ENCODE measurements at places on chromosomes 13 and 19.

DNA sequence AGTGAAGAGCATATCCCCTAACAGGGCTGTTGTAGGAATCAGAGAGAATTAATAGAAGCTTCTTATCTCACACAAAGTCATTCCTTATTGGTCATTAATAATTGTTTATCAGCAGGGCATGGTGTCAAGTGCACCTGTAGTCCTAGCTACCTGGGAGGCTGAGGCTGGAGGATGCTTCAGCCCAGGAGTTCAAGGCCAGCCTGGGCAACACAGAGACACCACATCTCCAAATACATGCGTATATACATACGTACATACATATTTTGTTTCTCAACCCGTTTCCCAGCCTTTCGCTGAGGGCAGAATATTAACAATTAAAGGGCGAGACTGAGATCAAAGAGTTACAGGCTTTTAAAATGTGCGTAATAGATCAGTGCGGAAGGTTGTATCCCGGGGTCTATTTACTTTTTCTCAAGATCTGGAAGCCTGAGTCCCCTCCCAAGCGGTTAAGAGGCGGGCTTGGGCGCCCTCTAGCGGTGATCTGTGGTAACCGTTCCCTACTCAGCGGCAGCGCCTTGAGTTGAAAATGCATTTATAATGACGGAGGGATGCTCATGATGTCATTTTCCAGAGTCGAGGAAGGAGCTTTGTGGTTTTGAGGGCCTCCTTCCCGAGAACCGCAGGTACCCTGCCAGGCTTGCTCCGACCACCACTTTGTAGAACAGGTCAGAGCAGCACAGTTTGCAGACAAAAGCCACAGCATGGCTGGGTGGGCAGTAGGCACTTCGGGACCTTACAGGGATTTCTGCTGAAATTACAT is 169.6 kb upstream of the GPR12 start:
- H3K4me1 ChIP-seq, result 0 out of 2 replicates have a peak, but pooled peaks cover 4% of the 10 kb centered on the region
- H3K36me3 ChIP-seq, result no peaks in the 10 kb centered on the region
- peak; percentile 84 for DNase-seq
- H3K27ac ChIP-seq, result no peak overlapping the region
- no peak overlapping the region for H3K4me3 ChIP-seq

GRCh38 chr13:89204435-89204834 is 1533.3 kb downstream of the SLITRK5 start:
- DNase-seq, result no peak
- H3K27ac ChIP-seq, result no peak overlapping the region
- H3K4me3 ChIP-seq, result no peak overlapping the region
- H3K4me1 ChIP-seq, result no peaks in the 10 kb centered on the region
- H3K36me3 ChIP-seq, result no peaks in the 10 kb centered on the region

DNA sequence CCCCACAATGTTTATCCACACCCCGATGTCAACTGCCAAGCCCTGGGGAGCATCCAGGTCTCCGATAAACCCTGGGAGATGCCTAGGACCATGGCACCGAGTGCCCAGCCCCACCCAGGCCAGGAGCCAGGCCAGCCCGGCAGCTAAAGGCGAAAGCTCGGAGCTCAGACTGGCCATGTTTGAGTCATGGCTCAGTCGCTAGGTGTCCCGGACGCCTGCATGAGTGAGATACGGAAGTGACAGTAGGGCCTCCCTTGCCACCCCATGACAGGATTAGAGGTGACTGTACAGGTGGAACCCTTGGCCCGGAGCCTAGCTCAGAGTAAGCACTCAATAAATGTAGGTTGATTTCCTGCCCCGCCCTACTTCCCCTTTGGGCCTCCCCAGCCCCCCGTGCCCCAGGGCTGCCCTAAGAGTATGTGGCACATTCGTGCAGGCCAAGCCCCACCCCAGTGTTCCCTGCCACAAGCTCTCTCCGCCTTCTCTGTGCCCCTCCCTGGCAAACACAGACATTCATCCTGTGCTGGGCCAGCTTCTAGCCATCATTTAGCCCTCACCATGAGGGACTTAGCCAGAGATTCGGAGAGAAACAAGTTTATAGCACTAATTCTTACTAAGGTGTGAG is 5.8 kb upstream of the TPM4 start:
- H3K4me1 ChIP-seq, result 0 out of 2 replicates have a peak, but pooled peaks cover 4% of the 10 kb centered on the region
- H3K4me3 ChIP-seq, result no peak overlapping the region
- no peak for DNase-seq
- H3K27ac ChIP-seq, result no peak overlapping the region

GRCh38 chr19:18014197-18014596 is 6.2 kb downstream of the ARRDC2 start:
- peaks cover 1% of the 10 kb centered on the region for H3K36me3 ChIP-seq
- H3K4me1 ChIP-seq, result peaks cover 9% of the 10 kb centered on the region
- no peaks in the 10 kb centered on the region for H3K27me3 ChIP-seq
- no peak for DNase-seq
- no peak overlapping the region for H3K4me3 ChIP-seq

DNA sequence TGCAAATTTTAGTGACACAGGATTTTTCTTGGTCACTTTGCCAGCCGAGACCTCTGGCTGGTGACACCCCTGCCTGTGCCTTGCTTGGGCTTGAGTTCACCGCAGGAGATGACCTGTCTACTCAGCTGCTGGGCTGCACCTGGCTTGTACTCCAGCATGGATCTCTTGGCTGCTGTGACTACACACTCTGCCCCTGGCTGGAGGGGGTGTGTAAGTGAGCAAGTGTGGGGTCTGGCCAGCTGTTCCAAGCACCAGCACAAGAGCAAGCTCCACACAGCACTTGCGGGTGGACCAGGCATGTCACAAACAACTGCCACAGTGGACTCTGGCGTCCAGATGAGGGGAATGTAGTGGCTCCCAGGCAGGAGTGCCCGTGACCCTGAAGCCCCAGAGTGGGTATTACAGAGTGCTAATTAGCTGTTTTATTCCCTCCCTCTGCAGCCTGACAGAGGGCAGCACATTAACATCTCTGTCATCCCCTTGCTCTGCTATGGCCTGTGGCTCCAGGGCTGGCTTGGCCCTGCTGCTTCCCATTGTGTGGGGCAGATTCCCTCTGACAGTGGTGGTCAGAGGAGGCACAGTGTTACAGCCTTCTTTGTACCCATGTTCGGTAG is 1387.2 kb downstream of the OLFM4 start:
- no peaks in the 10 kb centered on the region for H3K4me1 ChIP-seq
- H3K36me3 ChIP-seq, result no peaks in the 10 kb centered on the region
- no peak for DNase-seq

- H3K4me3 ChIP-seq, result no peak overlapping the region
- no peak for DNase-seq
- H3K36me3 ChIP-seq, result no peaks in the 10 kb centered on the region
- no peaks in the 10 kb centered on the region for H3K27me3 ChIP-seq
- no peak overlapping the region for H3K27ac ChIP-seq
These were observed 364.7 kb downstream of the ENOX1 start for GRCh38 chr13:43422116-43422515.

- no peak overlapping the region for H3K4me3 ChIP-seq
- no peaks in the 10 kb centered on the region for H3K4me1 ChIP-seq
- H3K27me3 ChIP-seq, result no peaks in the 10 kb centered on the region
These were observed 44.6 kb upstream of the GPR183 start for GRCh38 chr13:99351772-99352171.

DNA sequence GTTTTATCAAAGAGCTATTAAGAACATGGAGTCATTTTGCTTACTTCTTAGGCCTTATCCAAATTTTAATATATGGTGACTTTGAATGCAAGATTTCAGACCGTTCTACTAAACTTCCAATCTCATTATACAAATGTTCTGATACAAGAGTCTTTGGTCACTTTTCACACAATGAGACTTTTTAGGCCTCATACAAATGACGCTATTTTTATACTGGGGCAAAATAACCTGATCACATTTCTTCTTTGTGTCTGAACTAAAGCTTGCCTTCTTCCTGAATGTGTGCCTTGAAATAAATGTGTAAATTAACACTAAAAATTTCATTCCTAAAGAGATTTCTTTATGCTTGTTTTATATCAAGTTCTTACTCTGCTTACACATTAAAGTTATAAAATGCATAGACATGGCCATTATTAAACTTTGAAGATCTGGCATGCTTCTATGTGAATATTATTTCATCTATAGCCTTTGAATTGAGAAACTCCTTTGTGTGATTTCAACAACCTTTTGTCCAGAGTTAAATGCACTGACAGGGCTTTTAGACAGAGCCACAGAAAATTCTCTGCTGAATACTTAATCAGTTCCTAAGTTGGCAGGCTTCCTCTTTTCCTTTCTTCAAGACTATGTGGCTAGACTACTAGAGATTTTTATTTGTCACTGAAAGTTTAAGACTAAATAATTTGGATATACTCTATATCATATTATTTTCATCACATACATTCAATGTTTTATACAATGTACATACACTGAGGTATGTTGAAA is 86.1 kb downstream of the EDNRB start:
- no peak overlapping the region for H3K4me3 ChIP-seq
- no peak for DNase-seq
- H3K36me3 ChIP-seq, result no peaks in the 10 kb centered on the region
- H3K27me3 ChIP-seq, result no peaks in the 10 kb centered on the region
- no peak overlapping the region for H3K27ac ChIP-seq

GRCh38 chr19:39401549-39402345 is 4.9 kb upstream of the ZFP36 start:
- no peaks in the 10 kb centered on the region for H3K27me3 ChIP-seq
- peaks cover 59% of the 10 kb centered on the region for H3K4me1 ChIP-seq
- peak overlapping the region; percentile 51 for H3K4me3 ChIP-seq
- H3K27ac ChIP-seq, result peak overlapping the region; percentile 84
- no peaks in the 10 kb centered on the region for H3K36me3 ChIP-seq

- H3K4me1 ChIP-seq, result no peaks in the 10 kb centered on the region
- no peaks in the 10 kb centered on the region for H3K27me3 ChIP-seq
- H3K27ac ChIP-seq, result no peak overlapping the region
- no peak for DNase-seq
- no peaks in the 10 kb centered on the region for H3K36me3 ChIP-seq
These were observed 521 bp upstream of the ZNF665 start for GRCh38 chr19:53193535-53194222.

DNA sequence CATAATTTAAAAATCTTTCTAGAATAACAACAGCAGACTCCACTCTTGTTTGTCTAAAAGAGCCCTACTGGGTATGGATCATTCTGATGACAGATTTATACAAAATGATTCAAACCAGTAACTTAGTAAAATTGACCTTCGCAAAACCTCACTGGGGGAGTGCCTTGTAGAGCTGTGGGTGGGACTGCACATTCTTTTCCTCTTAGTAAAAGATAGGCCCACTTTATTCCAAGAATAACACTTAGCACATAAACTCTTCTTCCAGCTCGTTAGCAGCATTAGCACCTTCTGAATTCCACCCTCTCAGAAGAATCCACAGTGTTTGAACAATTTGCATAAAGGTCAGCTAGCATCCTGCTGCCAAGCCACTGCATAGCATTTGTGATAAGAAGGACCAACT is 106.8 kb downstream of the STOML3 start:
- no peaks in the 10 kb centered on the region for H3K27me3 ChIP-seq
- no peak for DNase-seq
- H3K36me3 ChIP-seq, result peaks cover 2% of the 10 kb centered on the region
- H3K27ac ChIP-seq, result no peak overlapping the region
- peaks cover 7% of the 10 kb centered on the region for H3K4me1 ChIP-seq

- peaks cover 2% of the 10 kb centered on the region for H3K36me3 ChIP-seq
- DNase-seq, result no peak
- H3K27ac ChIP-seq, result no peak overlapping the region
- no peaks in the 10 kb centered on the region for H3K4me1 ChIP-seq
These were observed 17.5 kb downstream of the MAU2 start for GRCh38 chr19:19338082-19338481.

DNA sequence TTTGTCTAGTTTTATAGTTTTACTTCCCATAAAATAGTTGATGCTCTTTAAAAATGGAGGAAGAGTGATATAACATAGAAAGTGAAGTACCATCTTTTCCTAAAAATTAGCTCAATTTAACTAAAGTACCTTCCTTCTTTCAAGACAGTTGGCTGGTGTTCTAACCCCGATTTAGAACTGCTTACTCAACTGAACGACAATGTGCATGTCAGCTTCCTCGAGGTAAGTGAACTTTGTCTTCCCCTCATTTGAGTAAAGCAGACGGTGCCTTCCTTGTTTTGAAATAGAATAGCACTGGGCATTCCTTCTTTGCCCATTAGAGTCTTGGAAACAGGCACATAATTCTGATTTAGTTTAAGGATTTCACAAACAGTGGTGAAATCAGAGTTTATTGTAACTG is 1519.2 kb downstream of the EFNB2 start:
- no peak for DNase-seq
- H3K4me1 ChIP-seq, result no peaks in the 10 kb centered on the region
- H3K4me3 ChIP-seq, result no peak overlapping the region

GRCh38 chr13:78997902-78998629 is 339.1 kb upstream of the OBI1 start:
- H3K36me3 ChIP-seq, result no peaks in the 10 kb centered on the region
- no peak for DNase-seq
- H3K27ac ChIP-seq, result no peak overlapping the region
- H3K27me3 ChIP-seq, result no peaks in the 10 kb centered on the region
- H3K4me1 ChIP-seq, result no peaks in the 10 kb centered on the region

DNA sequence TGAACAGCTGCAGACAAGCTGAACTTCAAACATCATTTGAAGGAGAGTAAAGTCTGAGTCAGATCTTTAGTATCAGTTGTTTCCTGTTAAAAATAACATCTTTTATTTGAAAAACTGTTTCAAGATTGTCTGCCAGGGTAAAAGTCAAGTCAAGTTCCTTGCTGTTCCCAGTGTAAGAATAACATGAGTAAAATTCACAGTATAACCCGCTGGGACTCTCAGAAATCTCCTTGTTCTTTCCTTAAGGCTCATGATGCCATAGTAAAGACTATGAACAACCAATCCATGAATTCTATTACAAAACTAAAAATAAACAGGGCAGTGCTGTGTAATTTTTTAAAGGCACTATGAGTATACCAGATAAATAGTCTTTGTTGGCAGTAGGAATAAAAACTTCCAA is 112.9 kb downstream of the IRS2 start:
- no peak overlapping the region for H3K4me3 ChIP-seq
- no peaks in the 10 kb centered on the region for H3K36me3 ChIP-seq
- no peaks in the 10 kb centered on the region for H3K27me3 ChIP-seq

DNA sequence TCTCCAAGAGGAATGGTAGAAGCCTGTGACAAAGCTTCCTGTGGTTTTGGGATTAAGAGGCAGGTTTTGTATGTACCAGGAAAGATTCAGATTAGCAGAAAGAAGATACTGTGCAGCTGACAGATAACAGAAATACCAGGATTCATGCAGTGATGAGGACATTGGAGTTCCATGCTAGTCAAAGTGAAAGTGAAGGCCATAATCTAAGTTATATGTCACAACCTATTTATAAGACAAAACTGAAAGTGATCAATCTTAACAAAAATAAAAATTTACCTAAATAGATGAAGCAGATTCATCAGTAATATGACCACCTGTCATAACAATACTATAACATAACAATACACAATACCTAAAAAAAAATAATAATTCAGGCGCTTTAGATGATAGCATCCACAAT is 1305.2 kb upstream of the PCDH9 start:
- no peak overlapping the region for H3K27ac ChIP-seq
- H3K27me3 ChIP-seq, result no peaks in the 10 kb centered on the region
- H3K4me1 ChIP-seq, result no peaks in the 10 kb centered on the region
- H3K4me3 ChIP-seq, result no peak overlapping the region
- no peak for DNase-seq

DNA sequence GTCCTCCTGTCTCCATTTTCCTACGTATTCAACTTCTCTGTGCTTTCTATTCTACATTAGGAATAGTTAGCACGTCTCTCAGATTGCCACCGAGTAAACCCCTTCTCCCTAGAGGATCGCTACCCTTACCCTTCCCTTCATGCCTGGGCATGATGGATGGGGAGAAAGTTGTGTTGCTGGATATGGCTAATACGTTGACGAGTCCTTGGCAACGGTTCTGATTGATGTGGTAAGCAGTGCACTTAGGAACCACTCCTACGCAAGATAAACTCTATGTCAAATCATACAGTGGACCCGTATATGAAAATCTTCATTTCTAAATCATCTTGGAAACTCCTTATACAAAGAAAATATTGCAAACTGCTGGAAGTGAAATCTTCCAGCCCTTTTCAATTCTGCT is 224.5 kb downstream of the EFNB2 start:
- no peak for DNase-seq
- H3K27me3 ChIP-seq, result no peaks in the 10 kb centered on the region
- no peak overlapping the region for H3K27ac ChIP-seq
- no peaks in the 10 kb centered on the region for H3K4me1 ChIP-seq
- no peak overlapping the region for H3K4me3 ChIP-seq

All from Caco-2 (cell line).